HFFc6 (cell line): ENCODE measurements at places on chromosomes 16 and 17.

DNA sequence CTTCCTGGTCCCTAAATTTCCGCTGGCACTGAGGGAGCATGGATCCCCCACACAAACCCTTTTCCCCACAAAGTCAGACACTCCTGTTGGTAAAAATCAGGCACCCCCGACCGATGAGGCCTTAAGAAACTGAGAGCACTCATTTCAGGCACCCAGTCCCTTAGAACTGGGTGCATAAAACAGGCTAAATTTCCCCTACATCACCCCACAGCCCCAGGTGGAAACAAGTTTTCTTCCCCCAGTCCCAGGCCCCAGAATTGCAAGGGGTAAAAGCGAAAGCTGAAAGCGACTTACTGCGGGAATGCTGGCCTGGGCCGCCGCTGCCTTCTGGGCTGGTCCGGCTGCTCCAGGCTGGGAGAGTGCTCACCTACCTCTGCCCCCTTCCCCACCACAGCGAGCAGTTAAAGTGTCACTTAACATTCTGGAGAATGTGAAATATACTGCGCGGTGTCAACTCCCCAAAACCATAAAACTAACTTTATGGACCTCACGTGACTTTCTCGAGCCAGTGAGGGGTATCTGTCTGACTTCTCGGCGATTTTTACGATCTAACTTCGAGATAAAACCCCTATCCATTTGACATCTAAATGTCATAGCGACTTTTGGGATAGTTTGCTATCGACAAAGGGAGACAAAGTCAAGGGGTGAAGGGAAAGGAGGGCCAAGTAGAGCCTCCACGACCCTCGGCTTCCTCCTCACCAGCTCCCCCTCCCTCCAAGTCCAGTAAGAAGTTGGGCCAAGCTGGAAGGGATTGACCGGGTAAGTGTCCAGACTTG is at the start of gene HOXB3:
TSS of gene HOXB3 (minus strand) at position 411 of the 776 bp plus-strand sequence. CDS start 37,767 bp downstream, outside the sequence.
- DNase-seq = no peak
- H3K36me3 ChIP-seq = no peaks in the 10 kb centered on the region; the same call in 1 of the 2 replicates
- H3K4me3 ChIP-seq = peak within 1 kb of the TSS; percentile 50; the same call in 1 of the 2 replicates
- H3K4me1 ChIP-seq = peaks cover 33% of the 10 kb centered on the region
- H3K27me3 ChIP-seq = peaks cover 89% of the 10 kb centered on the region

DNA sequence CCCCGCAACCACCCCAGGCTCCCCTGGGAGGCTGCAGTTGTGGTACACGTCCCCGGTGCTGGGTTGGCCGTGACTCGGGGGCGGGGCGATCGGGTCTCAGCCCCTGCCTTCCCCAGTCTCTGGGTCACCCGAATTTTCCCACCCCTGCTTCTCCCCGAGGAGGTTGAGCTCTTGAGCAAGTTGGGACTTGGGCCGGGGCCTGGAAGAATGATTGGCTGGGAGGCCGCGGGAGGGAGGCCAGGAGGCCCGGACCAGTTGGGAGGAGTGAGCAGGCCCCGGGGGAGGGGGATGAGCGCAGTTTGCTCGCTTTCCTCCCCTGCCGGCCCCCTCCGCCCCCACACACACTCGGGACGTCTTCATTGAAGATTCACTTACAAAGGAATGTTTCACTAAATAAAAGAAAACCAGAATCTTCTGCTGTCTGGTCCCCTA is 4.5 kb upstream of the HEXIM1 start:
- peak overlapping the region; percentile 78 for H3K27ac ChIP-seq
- H3K4me3 ChIP-seq = peak overlapping the region; percentile 66
- peaks cover 25% of the 10 kb centered on the region for H3K4me1 ChIP-seq
- peak; percentile 56 for DNase-seq
- H3K36me3 ChIP-seq = peaks cover 13% of the 10 kb centered on the region

DNA sequence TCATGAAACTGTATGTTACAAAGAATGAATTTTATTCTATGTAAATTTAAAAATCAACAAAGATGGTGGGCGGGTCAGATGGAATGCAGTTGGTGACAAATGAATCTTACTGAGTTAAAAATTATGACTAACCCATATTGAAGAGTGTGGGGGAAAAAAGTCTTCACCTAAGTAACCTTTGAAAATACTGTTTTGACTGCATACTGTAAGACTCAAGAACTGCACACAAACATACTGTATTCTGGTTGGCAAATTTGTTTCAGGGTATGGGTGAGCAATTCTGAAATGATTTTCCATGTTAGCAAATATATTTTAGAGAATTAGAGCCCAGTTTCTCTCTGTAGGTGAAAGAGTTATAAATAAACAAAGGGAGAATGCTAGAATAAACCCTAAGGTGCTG is 153.7 kb upstream of the KCNJ18 start:
- no peaks in the 10 kb centered on the region for H3K27me3 ChIP-seq
- H3K27ac ChIP-seq = no peak overlapping the region
- H3K36me3 ChIP-seq = peaks cover 46% of the 10 kb centered on the region
- H3K4me3 ChIP-seq = no peak overlapping the region

DNA sequence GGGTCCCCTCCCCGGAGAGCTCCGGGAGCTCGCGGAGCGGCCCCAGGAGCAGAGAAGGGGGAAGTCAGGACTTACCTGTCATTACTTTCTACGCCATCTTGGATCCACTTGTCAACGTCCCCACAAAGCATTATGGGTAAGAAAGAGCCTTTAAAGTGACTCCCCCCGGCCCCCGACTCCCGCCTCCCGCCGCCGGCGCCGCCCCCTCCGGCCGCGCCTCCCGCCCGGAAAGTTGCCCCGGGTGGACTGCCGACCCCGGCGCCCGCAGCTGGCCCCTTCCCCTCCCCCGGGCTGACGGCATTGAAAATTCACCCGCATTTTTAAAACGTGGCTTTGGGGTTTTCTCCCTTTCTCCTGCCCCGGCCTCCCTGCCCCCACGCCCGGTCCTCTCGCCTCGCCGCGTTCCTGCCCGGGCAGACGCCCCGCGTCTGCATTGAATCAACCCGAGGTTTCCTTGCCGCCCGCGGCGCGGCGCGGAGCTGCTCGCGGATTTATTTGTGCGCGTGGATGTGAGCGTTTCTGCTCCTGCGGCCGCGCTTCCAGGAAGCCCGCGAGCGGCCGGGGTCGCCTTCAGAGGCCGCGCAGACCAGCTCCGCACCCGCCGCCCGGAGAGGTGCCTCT is at the start of gene HELZ:
TSS of gene HELZ (minus strand) at position 124 of the 621 bp plus-strand sequence. CDS start 26,392 bp downstream, outside the sequence.
- H3K27ac ChIP-seq = peak within 1 kb of the TSS; percentile 75
- 0 out of 2 replicates have a peak, but pooled peaks cover 15% of the 10 kb centered on the region for H3K36me3 ChIP-seq
- H3K27me3 ChIP-seq = peaks cover 4% of the 10 kb centered on the region; the same call in 1 of the 2 replicates
- H3K4me3 ChIP-seq = peak within 1 kb of the TSS; percentile 96
- H3K4me1 ChIP-seq = peaks cover 44% of the 10 kb centered on the region
- DNase-seq = peak; percentile 78

GRCh38 chr16:11254913-11255736 is 879 bp downstream of the SOCS1 start:
- DNase-seq = peak; percentile 21
- H3K27me3 ChIP-seq = no peaks in the 10 kb centered on the region
- peaks cover 48% of the 10 kb centered on the region for H3K4me1 ChIP-seq
- H3K36me3 ChIP-seq = no peaks in the 10 kb centered on the region; the same call in 1 of the 2 replicates
- no peak overlapping the region; the same call in 1 of the 2 replicates for H3K27ac ChIP-seq

GRCh38 chr16:29926711-29927052 is 656 bp upstream of the KCTD13 start:
- H3K27ac ChIP-seq = peak overlapping the region; percentile 96
- peaks cover 9% of the 10 kb centered on the region; the same call in 1 of the 2 replicates for H3K36me3 ChIP-seq
- DNase-seq = peak; percentile 7
- peaks cover 39% of the 10 kb centered on the region for H3K4me1 ChIP-seq
- peak overlapping the region; percentile 93 for H3K4me3 ChIP-seq

DNA sequence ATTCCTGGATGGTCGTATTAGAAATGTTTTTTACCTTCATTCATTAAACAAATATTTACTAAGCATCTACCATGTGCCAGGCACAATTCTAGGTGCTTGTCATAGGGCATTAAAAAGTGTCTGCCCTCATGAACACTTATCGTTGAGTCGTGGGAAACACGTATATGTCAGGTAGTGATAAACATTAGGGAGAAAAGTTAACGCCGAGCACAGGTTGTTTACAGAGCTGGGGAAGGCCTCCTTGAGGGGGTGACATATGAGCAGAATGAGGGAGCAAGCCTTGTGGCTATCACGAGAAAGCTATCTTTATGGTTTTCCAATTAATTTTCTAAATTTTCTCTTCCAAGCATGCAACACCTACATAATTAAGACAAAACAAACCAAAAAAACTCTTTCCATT is 985 bp upstream of the ZNF213 start:
- no peak for DNase-seq
- peaks cover 26% of the 10 kb centered on the region for H3K4me1 ChIP-seq
- H3K27me3 ChIP-seq = peaks cover 2% of the 10 kb centered on the region; the same call in 1 of the 2 replicates
- peak overlapping the region; percentile 99 for H3K4me3 ChIP-seq
- H3K36me3 ChIP-seq = peaks cover 11% of the 10 kb centered on the region; the same call in 1 of the 2 replicates
- peak overlapping the region; percentile 96 for H3K27ac ChIP-seq

GRCh38 chr17:9115214-9116191 is 94.2 kb downstream of the NTN1 start:
- H3K27ac ChIP-seq = no peak overlapping the region
- DNase-seq = peak; percentile 11
- H3K4me3 ChIP-seq = peak overlapping the region; percentile 72
- H3K27me3 ChIP-seq = peaks cover 10% of the 10 kb centered on the region; the same call in 1 of the 2 replicates
- no peaks in the 10 kb centered on the region for H3K4me1 ChIP-seq

GRCh38 chr16:2091547-2092255 is 43.9 kb downstream of the TSC2 start:
- no peak for DNase-seq
- H3K4me3 ChIP-seq = no peak overlapping the region
- peaks cover 17% of the 10 kb centered on the region for H3K27me3 ChIP-seq
- peaks cover 28% of the 10 kb centered on the region for H3K36me3 ChIP-seq
- H3K27ac ChIP-seq = no peak overlapping the region

DNA sequence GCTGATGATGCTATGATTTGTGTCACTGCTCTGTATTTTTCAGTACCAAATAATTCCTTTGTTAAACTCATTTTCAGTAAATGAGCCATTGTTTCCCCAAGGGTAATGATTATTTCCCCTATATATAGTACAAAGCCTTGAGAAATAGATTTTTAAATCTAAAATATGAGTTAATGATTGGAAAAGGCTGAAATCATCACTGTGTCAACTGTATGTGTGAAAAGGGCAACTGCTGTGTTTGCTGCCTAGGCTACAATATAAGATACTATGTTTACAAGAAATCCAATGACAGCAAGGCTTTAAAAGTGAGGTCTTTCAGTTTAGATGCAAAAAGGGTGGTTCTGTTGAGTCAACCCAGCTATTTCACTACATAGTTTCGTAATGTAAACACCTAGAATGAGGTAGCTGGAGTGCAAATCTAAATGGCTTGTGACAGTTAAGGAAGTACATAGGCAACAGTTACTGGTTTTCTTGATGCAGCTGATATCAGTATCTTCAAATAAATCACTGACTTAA is 15.3 kb downstream of the NLK start:
- peaks cover 49% of the 10 kb centered on the region for H3K4me1 ChIP-seq
- peak; percentile 49 for DNase-seq
- no peaks in the 10 kb centered on the region for H3K27me3 ChIP-seq
- peak overlapping the region; percentile 66 for H3K27ac ChIP-seq
- no peak overlapping the region for H3K4me3 ChIP-seq

DNA sequence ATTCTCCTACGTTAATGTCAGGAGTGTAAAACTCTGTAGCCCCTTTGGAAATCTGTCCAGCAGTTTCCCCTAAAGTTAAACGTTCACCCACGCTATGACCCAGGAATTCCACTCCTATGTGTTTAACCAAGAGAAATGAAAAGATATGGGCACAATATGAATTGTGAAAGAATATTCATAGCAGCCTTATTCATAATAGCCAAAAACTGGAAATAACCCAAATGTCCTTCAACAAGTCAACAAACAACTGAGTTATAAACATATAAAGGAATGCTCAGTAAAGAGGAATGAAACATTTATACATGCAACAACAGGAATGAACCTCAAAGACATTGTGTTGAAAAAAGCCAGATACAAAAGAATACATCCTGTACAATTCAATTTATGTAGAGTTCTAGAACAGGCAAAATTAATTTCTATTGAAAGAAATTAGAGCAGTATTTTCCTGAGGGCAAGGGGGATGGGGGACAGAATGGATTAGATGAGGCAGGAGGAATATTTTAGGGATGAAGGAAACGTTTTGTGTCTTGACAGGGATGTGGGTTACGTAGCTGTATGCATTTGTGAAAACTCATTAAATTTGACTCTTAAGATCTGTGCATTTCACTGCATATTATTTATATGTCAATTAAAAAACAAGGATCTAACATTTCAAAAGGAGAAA is 286.7 kb upstream of the CDH5 start:
- H3K4me3 ChIP-seq = no peak overlapping the region
- H3K4me1 ChIP-seq = peaks cover 23% of the 10 kb centered on the region
- H3K27ac ChIP-seq = no peak overlapping the region
- DNase-seq = no peak
- H3K36me3 ChIP-seq = no peaks in the 10 kb centered on the region
- peaks cover 9% of the 10 kb centered on the region for H3K27me3 ChIP-seq

GRCh38 chr16:85072076-85072860 is 40.0 kb downstream of the CIBAR2 start:
- peaks cover 25% of the 10 kb centered on the region for H3K36me3 ChIP-seq
- no peak overlapping the region for H3K27ac ChIP-seq
- no peak for DNase-seq
- H3K4me3 ChIP-seq = no peak overlapping the region
- H3K4me1 ChIP-seq = peaks cover 9% of the 10 kb centered on the region
- H3K27me3 ChIP-seq = no peaks in the 10 kb centered on the region; the same call in 1 of the 2 replicates

- no peaks in the 10 kb centered on the region for H3K36me3 ChIP-seq
- no peak overlapping the region for H3K27ac ChIP-seq
- H3K27me3 ChIP-seq = peaks cover 2% of the 10 kb centered on the region; the same call in 1 of the 2 replicates
- H3K4me3 ChIP-seq = no peak overlapping the region
- H3K4me1 ChIP-seq = no peaks in the 10 kb centered on the region
Observed at GRCh38 chr17:74812109-74813009, 36.2 kb upstream of the NAT9 start.
